ENCODE measurements at places on chromosomes 3 and 15.

GRCh38 chr3:75687323-75687722, 23.2 kb downstream of the FRG2C start:
- no peak for DNase-seq

DNA sequence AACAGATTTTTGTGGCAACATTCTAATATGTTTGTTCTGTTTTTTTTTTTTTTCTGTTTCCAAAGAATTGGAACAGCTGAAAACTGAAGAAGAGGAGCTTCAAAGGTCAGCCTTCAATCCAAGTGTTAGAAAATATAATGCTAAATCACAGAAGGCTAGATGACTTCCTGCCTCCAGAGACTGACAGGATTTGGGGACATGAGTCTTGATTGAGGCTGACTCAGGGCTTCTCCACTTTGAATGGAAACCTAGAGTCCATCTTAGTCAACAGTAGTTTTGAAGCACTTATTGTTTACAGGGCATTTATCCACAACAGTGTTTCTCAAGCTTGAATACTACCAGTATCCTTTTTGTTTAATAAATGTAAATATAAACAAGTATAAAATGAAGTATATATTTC, 44.5 kb upstream of the RAD51 start:
- DNase-seq: no peak

DNA sequence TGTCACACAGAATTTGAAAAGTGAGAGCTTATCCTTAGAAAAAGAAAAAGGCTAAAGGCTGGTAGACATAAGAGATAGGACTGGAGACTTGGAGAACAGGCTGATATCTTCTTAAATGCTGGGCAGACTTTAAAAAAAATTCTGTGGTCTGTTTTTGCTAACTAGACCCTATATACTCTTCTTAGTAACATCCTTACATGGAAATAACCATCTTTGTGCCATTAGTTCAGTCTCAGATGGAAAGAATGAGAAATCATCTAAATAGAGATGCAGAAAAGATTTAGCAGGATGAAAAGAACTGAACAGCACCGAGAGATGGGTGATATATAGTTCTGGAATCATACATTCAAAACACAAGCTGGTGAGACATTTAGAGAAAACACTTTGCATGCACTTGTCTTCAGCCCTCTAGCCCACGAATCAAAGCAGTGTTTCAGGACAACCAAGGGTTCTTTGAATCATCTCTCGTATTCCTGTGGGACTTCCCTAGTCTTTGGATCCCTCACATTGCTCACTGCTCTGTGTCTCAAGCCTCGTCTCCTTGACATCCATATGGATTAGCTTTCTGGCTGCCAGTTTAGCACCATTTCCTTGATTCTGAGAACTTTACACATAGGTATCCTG, 93.0 kb upstream of the LYSMD4 start:
- no peak for DNase-seq

DNA sequence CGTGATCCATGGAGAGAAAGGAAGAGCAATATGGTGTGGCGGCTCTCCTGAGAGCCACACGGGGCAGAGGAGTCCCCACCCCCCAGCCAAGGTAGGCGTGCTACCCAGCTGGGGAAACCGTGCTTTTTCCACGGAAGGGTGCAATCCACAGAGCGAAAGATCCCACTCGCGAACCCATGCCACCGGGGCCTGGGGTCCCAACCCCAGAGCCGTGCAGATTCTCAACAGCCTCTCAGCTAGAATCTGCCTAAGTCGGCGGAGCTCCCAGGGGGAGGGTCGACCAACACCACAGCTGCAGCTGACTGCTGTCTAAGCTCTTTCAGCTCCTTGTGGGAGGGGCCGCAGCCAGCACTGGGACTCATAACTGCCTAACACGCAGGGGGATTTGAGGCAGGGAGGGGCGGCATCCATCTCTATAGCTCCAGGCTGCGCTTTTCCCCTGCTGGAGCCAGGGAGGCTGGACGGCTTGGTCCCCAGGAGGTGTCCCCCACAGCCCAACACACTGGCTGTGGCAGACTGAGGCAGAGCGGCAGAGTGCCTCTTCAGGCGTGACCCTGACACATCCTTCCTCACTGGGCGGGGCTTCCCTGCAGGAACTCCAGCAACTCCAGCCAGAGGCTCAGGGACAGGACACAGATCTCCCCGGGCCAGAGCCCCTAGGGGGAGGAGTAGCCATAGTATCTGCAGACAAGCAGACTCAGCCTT, 107.6 kb upstream of the ZBTB20 start:
- DNase-seq: no peak

DNA sequence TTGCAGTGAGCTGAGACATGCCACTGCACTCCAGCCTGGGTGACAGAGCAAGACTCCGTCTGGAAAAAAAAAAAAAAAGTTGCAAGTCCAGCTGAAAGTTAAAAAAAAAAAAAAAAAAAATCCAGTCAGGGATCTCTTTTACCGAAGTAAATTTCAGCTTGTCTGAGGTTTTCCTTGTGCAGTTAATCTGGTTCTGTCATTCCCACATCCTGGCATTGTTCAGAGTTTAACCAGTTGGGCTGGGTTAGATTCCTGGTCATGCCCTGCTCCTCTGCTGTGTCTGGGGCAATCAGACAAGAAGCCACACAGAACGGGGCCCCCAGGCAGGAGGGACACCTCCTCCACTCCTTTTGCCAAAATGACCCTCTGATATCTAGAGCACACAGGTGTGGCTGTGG, 84.1 kb upstream of the KLHL25 start:
- no peak for DNase-seq

- DNase-seq: no peak
Measured at GRCh38 chr3:17207019-17207418, 322.3 kb downstream of the PLCL2 start.
